ENCODE measurements at places on chromosomes 2 and 18. TPM values are rescaled to one million over a fixed set of nuclear protein-coding genes. Genes with fewer than 3 reads are reported as not detected.

- H3K27me3 ChIP-seq = no peaks in the 10 kb centered on the region
- DNase-seq = no peak
- H3K4me1 ChIP-seq = no peaks in the 10 kb centered on the region
- no peaks in the 10 kb centered on the region for H3K36me3 ChIP-seq
- no peak overlapping the region for H3K4me3 ChIP-seq
- H3K27ac ChIP-seq = no peak overlapping the region
Measured at GRCh38 chr2:178871536-178871935, 64.3 kb upstream of the TTN start.

DNA sequence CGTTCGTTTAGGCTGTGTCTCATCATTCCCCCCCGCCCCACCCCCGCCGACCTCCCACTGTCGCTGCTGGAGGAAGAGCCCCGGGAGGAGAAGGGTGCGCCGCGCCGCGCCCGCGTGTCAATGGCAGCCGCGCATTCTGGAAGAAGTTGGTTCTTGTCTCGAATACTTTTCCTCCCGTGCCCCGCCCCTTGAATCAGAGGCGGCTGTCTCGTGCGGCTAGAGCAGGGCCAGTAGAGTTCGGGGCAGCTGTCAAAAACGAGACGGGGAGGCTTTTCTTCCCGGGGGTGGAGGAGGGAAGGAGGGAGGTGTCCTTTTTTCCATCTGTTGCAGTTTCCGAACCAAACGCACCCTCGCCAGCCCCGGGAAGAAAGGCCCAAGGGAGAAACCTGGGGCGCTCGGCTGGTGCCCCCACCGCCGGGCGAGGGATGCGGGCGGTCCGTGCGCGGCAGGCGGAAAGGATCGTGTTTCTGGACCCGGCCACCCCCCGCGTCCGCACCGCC is 410 bp upstream of the TGIF1 start:
- peak overlapping the region; percentile 96 for H3K27ac ChIP-seq
- peak overlapping the region; percentile 78 for H3K4me3 ChIP-seq
- peaks cover 20% of the 10 kb centered on the region for H3K4me1 ChIP-seq
- DNase-seq = no peak

- H3K27ac ChIP-seq = no peak overlapping the region
- no peak overlapping the region for H3K4me3 ChIP-seq
- H3K36me3 ChIP-seq = no peaks in the 10 kb centered on the region
Measured at GRCh38 chr18:51330739-51331138, 133.3 kb upstream of the MEX3C start.

ATP9B gene
- total RNA-seq = 79.4 TPM

DNA sequence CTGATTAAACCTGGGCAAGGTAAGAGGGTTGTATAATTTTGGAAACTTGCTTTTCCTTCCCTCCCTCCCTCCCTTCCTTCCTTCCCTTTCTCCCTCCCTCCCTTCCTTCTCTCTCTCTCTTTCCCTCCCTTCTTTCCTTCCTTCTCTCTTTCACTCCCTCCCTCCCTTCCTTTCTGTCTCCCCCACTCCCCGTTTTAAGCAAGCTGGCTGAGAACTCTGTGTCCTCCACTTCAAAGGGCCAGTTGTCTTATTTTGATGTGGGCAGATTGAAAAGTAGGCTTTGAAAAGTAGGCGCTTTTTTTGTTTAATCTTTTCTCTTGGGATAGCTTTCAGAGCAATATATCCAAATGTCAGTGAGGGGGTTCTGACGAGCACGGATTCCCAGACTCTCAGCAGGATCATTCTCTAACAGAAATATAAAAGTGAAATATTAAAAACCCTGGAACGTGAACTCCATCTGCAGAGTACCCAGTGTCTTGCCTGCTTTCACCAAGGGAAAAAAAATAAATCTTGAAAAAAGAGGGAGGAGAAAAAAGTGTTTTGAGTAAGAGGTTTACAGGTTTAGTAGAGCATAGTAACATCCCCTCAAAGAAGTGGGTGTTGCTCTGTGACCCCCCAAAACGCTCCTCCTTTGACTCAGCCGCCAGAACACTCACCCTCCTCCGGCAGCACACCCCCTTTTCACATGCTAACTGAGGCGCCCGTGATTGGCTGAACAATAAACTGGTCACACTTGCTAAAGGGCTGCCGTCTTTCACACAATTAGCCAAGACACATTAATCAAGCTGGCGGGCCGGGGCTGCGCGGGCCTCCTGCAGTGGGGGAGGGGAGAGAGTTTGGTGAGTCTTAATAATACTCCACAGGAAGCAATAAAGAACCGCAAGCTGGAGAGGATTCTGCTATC is 52.2 kb downstream of the CDK15 start:
- H3K4me1 ChIP-seq = no peaks in the 10 kb centered on the region
- H3K36me3 ChIP-seq = no peaks in the 10 kb centered on the region
- no peak overlapping the region for H3K27ac ChIP-seq
- no peaks in the 10 kb centered on the region for H3K27me3 ChIP-seq
- no peak overlapping the region for H3K4me3 ChIP-seq

DNA sequence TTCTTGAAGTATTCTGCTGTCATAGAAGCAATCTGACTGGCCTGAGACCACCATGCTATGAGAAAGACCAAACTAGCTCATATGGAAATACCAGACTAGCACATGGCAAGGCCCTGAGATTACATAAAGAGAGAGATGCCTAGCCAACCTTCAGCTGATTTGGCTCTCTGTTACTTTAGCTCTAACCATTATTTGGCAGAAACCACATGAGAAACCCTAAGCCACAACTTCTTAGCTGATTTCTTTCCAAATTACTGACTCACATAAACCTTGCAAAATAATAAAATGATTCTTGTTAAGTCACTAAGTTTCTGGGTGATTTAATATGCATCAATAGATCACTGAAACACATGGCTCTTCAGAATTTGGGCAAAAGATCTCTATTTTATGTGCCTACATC is 295.0 kb upstream of the ZNF521 start:
- H3K4me3 ChIP-seq = no peak overlapping the region
- H3K4me1 ChIP-seq = no peaks in the 10 kb centered on the region
- DNase-seq = no peak
- no peaks in the 10 kb centered on the region for H3K36me3 ChIP-seq

KCNK3 gene
- total RNA-seq = not detected

DNA sequence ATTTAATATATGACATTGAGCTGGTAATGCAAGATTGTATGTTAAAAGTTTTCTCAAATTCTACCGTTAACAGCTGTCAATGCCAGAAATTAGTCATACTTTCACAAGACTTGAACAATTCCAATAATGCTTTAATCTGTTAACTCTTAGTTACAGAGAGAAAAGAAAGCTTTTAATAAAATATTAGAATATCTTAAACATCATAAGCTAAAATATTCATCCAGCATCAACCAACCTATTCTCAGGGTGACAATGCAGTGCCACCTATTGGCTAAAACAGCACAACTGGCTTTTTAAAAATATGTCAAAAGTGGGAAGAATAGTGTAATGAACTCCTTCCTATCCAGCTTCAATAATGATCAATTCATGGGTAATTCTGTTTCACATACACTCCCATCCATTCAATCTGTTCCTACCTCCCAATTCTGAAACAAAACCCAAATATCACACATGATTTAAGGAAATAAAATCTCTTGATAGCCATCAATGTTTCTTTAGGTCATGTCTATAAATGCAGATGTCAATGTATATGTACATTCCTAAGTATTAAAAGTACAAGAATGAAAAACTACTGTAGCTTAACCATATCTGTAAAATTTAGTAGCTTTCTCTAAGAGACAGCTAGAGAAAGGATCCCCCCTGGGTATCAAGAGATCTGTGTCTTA is 79.8 kb upstream of the CCDC141 start:
- H3K27me3 ChIP-seq = no peaks in the 10 kb centered on the region
- DNase-seq = peak; percentile 46
- H3K36me3 ChIP-seq = no peaks in the 10 kb centered on the region

DNA sequence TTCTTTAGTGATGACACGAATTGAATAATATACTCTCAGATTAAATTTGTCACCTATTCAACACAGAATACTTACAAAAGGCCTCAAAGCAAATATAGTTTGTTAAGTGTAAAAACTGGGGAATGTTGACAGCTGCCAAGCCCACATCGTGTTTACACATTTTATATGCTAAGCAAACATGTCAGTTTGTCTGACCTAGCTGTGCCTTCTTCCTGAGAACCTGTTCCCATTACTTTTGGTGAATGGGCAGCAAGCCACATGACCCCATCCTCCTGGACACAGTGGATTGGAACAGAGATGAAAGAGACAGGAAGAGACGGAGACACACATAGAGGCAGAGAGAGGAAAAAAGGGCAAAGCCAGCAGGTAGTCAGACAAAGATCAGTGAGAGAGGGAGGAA is 22.9 kb upstream of the CUL3 start:
- no peaks in the 10 kb centered on the region for H3K27me3 ChIP-seq
- no peak overlapping the region for H3K4me3 ChIP-seq
- DNase-seq = no peak
- H3K4me1 ChIP-seq = no peaks in the 10 kb centered on the region

GRCh38 chr2:39494784-39495251 is 57.7 kb upstream of the MAP4K3 start:
- no peak for DNase-seq
- no peak overlapping the region for H3K27ac ChIP-seq
- H3K36me3 ChIP-seq = no peaks in the 10 kb centered on the region
- no peaks in the 10 kb centered on the region for H3K27me3 ChIP-seq
- no peaks in the 10 kb centered on the region for H3K4me1 ChIP-seq

- no peaks in the 10 kb centered on the region for H3K27me3 ChIP-seq
- no peak for DNase-seq
- no peak overlapping the region for H3K4me3 ChIP-seq
- no peak overlapping the region for H3K27ac ChIP-seq
- H3K4me1 ChIP-seq = no peaks in the 10 kb centered on the region
Measured at GRCh38 chr2:173386738-173387065, 32.0 kb downstream of the CDCA7 start.
